ENCODE measurements at places on chromosomes 7 and 10. TPM values are rescaled to one million over a fixed set of nuclear protein-coding genes. Genes with fewer than 3 reads are reported as not detected.

Gene MBLAC1
- total RNA-seq: 2.9 TPM

Gene NPC1L1
- total RNA-seq: 0.13 TPM

- no peak for DNase-seq
Observed at GRCh38 chr10:21095073-21095472, 198.0 kb upstream of the NEBL start.

Gene VSIR
- 25.0 TPM for total RNA-seq

Gene OAT
- 28.9 TPM for total RNA-seq

GRCh38 chr7:562374-562675 lies 42.7 kb upstream of the PDGFA start:
- no peak for DNase-seq

Gene PTN
- not detected for total RNA-seq

DNA sequence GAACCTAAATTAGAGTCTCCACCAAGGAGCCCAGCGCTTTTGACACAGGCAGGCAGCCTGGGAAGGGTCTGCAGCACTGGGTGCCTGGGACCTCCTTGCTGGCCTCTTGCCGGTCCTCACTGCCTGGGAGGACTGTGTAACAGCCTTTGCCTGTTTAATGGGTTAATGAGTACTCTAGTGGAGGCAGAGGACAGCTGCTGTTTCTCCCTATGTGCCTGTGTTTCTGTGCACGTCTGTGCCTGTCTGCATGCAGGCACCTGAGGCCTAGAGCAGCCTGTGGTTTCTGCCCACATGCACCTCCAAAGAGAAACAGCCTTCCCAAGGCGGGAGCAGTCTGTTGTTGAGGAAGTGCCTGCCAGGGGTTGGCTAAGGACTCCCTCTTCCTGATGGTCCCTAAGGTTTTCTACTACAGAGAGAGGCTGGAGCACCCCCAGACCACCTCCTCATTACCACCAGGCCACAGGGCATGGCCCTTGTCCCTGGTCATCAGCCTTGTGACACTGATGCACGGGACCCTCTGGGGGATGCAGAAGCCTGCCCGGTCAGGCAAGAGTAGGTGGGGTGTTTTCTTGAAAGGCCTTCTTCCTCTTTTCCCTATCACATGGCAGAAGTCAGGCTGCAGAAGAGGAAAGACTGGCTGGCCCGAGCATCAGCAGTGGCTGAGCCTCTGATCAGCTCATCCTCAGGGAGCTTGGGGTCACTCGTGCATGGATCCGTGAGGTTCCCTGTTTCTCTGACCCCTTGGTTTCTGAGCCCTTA lies 14.2 kb downstream of the SLC29A3 start:
- no peak for DNase-seq

DNA sequence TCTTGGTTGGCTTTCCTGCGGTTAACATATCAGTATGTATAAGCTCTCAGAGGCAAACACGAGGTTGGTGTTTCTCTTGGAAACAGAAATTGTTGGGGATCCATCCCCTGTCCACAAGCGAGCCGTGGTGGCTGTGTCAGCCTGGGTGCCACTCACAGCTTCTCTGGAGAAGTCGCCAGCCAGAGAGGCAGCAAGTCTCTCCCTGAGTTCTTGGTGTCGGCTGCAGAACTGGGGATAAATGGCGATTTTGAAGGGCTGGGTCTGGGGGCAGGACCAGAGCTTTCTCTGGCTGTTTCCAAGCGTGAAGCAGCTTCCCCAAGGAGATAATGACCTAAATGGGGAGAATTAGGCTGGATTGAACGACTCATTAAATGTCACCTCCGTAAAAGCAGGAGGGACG lies 335.3 kb downstream of the GLRX3 start:
- DNase-seq: no peak

GRCh38 chr7:22549667-22550513 lies 49.9 kb upstream of the STEAP1B start:
- peak; percentile 45 for DNase-seq

- peak; percentile 29 for DNase-seq
Observed at GRCh38 chr10:34254596-34254995, 560.5 kb downstream of the PARD3 start.

- peak; percentile 80 for DNase-seq
Observed at GRCh38 chr7:115116773-115117715, 195.2 kb downstream of the MDFIC start.

Gene ANKRD2
- total RNA-seq: 0.23 TPM

DNA sequence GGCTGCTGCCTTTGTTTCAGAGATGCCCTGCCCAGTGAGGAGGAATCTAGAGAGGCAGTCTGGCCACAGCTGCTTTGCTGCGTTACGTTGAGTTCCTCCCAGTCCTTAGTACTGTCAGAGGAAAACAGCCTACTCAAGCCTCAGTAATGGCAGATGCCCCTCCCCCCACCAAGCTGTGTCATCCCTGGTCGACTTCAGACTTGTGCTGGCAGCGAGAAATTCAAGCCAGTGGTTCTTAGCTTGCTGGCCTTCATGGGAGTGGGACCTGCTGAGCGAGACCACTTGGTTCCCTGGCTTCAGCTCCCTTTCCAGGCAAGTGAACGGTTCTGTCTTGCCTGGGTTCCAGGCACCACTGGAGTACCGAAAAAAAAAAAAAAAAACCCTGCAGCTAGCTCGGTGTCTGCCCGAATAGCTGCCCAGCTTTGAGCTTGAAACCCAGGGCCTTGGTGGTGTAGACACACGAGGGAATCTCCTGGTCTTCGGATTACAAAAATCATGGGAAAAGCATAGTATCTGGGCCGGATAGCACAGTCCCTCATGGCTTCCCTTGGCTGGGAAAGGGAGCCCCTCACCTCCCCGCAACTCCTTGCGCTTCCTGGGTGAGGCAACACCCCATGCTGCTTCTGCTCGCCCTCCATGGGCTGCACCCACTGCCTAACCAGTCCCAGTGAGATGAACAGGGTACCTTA lies 9.1 kb downstream of the SDHAF3 start:
- DNase-seq: no peak

Gene XRCC2
- total RNA-seq: 9.1 TPM

GRCh38 chr7:28587211-28587610 lies 174.9 kb downstream of the CREB5 start:
- DNase-seq: peak; percentile 22

Gene TLX1
- not detected for total RNA-seq

DNA sequence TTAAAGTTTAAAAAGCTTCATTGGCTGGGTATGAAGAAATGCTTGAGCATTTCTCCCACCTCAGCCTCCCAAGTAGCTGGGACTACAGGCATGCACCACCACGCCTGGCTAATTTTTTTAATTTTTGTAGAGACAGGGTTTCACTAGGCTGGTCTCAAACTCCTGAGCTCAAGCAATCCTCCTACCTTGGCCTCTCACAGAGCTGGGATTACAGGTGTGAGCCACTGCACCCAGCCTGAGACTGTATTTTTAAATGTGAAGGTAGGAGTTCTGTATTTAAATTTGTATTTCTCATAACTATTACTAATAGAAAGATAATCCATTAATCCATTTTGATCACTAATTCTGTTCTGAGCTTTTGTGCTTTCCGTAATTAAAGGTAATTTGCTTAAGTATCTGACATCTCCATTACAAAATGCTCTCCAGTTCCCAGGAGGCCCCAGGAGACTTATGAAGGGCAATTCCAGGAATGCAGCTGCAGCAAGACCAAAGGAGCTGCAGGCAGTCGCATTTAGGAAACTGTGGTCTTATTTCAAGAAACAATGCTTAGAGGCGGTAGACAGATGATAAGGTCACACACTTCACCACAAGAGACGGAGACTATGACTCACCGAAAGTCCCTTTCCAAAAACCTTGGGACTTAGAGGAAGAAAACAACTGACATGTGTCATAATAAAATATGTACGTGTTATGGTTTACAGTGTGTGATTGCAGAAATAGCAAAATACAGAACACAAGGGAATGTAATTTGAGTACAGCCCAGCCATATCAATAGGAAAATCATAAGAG lies 23.3 kb downstream of the YAE1 start:
- peak; percentile 18 for DNase-seq

Gene TDRD1
- not detected for total RNA-seq

Gene LRRC27
- 3.3 TPM for total RNA-seq

Gene DPP6
- not detected for total RNA-seq

Gene LRRD1
- total RNA-seq: not detected

DNA sequence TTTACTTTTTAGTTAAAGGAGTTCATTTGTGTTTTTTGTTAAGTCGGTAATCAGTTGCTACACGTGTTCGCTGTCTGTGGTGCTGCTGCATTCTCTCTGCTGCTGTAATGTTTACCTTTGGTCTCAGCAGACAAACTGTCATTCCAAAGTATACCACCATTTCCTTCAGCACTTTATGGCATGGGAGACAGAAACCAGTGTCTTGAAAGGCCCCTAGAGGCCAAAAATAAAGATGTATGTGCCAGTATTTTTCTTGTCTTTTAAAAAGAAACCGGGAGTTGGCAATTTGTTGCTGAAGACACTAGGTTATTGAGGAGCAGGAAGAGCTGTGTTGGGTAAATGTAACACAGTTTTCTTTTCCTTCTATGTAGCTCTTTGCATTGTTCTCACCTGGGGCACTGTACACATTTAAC lies 24.1 kb downstream of the ZNF92 start:
- peak; percentile 60 for DNase-seq

GRCh38 chr10:101568054-101568745 lies 19.9 kb downstream of the POLL start:
- no peak for DNase-seq

Gene STEAP1
- total RNA-seq: 3.4 TPM

DNA sequence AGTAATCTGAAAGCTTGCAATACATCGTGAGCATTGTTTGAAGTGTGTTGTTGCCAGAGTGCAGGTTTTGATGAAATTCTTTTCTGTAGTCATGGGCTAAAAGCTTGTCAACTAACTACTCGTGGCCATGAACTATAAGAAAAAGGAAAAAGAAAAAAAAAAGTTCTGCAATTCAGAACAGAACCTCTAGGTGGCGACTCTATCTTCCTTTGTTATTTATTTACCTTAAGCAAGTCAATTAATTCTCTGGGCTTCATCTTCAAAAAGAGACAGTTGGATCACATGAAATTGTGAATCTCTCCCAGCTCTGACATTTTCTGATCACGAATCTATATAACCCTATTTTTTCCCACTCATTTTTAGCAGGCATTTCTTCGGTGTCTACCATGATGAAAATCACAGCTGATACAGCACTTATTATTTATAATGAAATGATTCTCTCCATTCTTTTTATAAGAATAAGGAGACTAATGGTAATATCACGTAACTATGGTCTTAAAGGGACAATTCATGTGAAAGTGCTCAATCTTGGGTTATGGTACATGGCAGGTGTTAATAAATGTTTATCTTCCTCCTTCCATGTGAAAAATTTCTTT lies 18.8 kb downstream of the TMEM196 start:
- peak; percentile 88 for DNase-seq

Gene POLR2J
- total RNA-seq: 96.9 TPM

GRCh38 chr7:147412782-147413556 lies 1177.6 kb upstream of the C7orf33 start:
- no peak for DNase-seq

Gene SPDYE5
- total RNA-seq: not detected

GRCh38 chr10:7414766-7415165 lies 3.9 kb upstream of the SFMBT2 start:
- no peak for DNase-seq

- no peak for DNase-seq
Observed at GRCh38 chr7:54933643-54934042, 85.2 kb upstream of the EGFR start.

Gene FAM185A
- total RNA-seq: 19.6 TPM

Gene HOXA11
- 74.3 TPM for total RNA-seq

GRCh38 chr7:29202651-29203069 lies 8.1 kb downstream of the CHN2 start:
- DNase-seq: no peak

Gene TAC1
- total RNA-seq: not detected

DNA sequence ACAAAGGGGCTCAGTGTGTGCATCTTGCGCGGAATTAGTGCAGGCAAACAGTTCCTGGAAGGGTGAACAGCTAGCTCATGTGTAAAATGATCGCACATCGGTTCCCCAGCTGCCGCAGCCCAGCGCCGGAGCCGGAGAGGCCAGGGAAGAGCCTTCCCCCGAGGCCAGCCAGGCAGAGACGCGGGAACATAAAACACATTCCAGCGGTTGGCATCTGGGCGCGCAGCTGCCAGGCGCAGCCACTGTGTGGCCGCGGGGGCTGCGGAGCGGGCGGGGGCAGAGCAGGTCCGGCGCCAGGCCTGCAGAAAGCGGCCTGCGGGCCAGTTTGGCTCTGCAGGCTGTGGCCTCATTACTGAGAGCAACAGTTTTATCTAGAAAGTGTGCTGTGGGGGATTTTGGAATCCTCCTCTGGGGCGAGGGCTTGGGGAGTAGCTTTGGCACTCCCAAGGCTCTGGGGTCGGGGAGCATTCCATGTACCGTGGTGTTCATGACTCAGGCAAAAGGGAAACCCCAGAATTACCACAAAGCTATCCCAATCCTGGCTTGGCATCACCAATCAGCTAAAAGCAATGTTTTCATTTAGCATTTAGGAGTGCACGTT lies 74.3 kb downstream of the SAMD9 start:
- no peak for DNase-seq

DNA sequence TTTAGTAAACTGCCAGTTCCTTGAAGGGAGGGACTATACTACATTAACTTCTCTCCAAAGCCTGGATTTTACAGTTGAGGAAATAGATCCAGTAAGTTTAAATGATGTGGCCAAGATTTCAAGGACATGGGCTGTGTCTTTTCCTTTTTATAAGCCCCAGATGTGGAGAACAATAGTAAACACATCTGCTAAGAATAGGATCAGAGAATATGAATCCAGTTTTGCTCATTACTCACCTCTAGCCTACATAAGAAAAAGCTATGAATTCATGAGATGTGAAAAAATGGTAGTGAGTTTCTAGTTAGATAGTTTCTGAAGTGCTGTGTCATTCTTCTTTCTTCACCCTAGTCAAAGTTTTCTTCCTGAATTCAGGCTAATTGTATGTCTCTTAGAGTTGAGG lies 38.6 kb downstream of the MAGI2 start:
- no peak for DNase-seq

- no peak for DNase-seq
Observed at GRCh38 chr10:70803775-70804420, 11.8 kb upstream of the SGPL1 start.

DNA sequence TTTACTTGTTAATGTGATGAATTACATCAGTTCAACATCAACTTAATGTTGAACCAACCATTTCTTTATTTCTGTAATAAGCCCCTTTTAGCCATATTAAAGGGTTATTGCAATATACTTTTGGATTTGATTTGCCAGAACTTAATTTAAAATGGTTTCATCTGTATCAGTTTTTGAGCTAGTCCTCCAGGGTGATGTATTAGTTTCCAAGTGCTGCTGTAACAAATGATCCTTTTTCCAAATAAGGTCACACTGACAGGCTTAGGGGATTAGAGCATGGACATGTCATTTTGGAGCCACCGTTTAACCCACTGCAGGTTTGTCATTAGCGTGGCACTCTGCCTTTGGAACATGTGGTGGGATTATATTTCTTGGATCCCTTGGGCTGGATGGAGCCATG lies 244.8 kb upstream of the PLPP4 start:
- DNase-seq: no peak

Gene C7orf57
- total RNA-seq: not detected

Gene CYP2E1
- total RNA-seq: not detected

- DNase-seq: no peak
Observed at GRCh38 chr7:99380823-99381663, 6.5 kb downstream of the ARPC1B start.
